ENCODE measurements at places on chromosomes 2 and 18.

DNA sequence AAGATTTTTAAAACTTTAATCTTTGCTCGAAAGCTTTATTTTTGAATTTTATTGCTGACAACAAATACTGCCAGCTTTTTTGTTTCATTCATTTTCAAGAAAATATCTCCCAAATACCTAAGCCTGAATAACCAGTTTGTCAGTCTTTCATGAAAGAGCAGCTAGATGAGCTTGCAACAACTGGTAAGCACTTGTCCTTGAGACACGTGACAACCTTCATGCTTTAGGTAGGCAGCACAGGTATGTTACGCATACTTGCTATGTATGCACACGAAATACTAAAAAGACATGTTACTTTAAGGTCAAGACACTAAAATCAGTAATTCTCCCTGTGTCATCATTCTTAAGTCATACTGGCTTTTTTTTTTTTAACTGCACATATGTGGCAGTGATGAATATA lies 12.3 kb downstream of the CEBPZ start:
- DNase-seq: no peak

- no peak for DNase-seq
These were observed 26.1 kb upstream of the SYT4 start for GRCh38 chr18:43303376-43303775.

- no peak for DNase-seq
These were observed 65.8 kb downstream of the ARHGAP28 start for GRCh38 chr18:6795307-6795706.

DNA sequence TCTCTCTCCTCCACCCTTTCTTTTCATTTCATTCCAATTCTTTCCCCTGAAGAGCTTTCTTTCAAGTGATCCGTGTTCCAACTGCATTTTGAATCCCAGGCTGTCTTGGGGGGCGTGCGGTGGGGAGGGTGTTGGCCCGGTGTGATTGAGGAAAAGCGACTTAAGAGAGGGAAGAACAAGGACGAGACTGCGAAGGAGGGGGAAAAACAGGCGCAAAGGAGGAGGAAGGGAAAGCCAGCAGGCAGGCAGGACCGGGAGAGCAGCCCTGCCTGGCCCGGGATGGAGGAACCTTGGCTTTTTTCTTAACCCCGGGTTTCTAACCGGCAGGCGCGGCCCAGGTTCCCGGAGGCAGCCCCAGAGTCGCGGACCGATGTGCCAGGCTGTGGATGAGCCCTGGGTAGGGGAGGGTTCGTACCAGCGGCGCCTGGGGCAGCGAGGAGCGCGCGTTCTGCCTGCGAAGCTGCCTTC lies 1.3 kb downstream of the ADCYAP1 start:
- no peak for DNase-seq

GRCh38 chr2:112829961-112830681 lies 6.5 kb downstream of the IL1B start:
- no peak for DNase-seq

DNA sequence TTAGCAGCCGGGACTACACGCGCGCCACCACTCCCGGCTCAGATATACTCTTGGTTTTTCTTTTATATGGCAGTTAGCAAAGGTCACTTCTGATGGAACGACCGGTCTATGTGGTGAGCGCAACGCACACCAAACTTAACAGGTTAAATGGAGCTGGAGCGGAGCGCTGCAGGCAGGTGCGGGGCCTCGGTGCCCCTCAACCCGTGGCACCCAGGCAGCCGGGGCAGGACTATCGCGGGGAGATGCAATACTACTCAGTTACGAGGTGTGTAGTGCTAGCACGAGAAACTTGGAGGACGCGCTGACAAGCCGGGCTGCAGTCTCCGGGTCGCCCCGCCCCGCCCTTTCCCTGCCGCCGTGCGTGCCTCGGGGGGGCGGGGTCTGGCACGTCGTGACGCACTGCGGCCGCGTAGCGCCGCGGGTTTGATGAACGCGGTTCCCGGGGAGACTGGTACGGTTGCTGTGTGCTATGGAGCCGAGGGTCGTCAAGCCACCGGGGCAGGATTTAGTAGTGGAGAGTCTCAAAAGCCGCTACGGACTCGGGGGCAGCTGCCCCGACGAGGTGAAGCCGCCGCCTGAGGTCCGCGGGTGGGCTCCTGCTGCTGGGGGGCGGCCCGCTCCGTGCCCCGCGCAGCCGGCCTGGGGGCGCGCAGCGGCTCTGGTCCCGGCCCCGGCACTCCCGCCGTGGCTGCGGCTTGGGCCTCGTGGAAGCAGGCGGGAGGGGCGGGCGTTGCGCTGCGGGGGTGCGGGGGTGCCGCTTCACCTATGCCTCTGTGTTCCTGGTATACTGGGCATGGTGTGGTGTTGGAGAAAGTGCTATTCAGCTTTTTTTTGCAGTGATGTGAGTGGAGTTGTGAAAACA lies at the start of gene CCDC138:
Gene CCDC138, plus strand, starts transcription at position 418 of the 862 bp plus-strand sequence. Its CDS starts 52 bp downstream, at position 470.
- peak; percentile 64 for DNase-seq

GRCh38 chr2:235050980-235051351 lies 99.1 kb downstream of the SH3BP4 start:
- DNase-seq: no peak

DNA sequence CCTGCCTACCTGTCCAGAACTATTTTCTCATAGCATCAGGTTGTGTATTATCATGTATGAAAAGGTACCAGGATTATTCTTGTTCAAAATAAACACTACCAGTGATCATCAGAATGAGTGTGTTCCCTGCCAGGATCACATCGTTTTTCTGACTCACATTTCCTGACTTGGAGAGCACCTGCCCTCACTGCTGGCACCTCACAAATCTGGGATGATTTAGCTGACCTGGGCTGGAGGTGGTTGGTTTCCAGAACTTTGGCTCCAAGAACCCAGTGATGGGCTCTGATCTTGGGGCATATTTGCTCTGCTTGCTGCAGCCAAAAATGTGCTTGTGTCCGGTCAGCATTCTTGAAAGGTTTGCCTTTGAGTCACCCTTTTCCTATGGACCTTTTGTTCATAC lies 836.3 kb upstream of the ACVR2A start:
- no peak for DNase-seq

DNA sequence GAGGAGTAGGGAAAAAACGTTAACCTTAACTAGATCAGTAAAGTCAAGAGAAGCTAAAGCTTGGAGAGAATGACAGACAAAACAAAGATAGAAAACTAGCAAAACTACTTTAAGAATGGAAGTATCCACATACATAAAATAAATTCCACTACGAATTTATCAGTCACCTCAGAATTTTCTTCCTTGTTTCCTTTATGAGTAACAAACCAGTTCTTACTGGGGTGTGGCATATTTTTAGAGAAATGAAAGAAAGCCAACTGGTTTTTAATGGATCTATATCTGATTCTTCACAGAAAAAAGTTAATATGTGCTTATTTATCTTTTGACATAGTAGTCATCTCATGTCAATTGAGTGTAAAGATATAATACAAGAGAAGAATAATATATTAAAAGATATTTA lies 2033.7 kb upstream of the CELF4 start:
- no peak for DNase-seq

Data from NCI-H187 (cell line).